ENCODE measurements at places on chromosomes 2 and 18.

GRCh38 chr18:30712383-30712782, 330.2 kb downstream of the DSC3 start:
- no peak for DNase-seq

GRCh38 chr18:21760321-21760720, 19.7 kb downstream of the MIB1 start:
- DNase-seq: no peak

DNA sequence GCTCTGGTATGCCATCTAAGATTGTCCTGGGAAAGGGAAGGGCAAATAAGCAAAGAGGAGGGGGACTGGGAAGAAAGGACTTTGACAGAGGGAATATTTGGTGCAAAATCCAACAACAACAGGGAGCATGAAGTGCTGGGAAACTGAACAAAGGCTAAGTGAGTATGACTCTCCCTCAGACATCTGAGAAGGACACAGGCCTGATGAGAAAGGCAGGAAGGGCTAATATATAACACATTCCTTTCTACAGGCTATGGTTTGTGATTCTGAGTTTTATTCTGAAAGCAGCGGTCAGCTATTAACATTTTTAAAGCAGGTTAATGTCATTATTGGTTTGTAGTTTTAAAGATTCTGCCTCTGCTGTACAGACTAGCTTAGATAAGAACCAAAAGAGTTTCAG, 1579.5 kb downstream of the LRP1B start:
- DNase-seq: no peak

GRCh38 chr2:165563468-165564225, 94.1 kb downstream of the CSRNP3 start:
- peak; percentile 9 for DNase-seq

DNA sequence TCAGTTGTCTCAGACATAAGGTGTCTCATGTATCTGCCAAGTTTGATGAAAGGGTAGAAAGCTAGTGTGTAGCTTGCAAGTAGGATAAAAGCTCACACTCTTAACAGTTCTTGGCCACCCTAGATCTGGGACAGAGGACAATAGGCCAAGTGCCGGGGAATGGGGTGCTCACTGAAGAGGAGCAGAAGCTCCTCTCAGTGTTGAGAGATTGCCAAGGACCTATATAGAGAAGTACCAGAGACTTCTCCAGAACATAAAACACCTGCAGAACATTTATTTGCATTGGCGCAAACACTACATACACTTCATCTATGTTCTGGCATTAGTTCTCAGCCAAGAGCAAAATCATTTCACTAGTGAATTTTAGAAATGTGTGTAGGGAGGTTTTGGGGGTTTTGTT, 2.9 kb upstream of the GTF3C3 start:
- no peak for DNase-seq

DNA sequence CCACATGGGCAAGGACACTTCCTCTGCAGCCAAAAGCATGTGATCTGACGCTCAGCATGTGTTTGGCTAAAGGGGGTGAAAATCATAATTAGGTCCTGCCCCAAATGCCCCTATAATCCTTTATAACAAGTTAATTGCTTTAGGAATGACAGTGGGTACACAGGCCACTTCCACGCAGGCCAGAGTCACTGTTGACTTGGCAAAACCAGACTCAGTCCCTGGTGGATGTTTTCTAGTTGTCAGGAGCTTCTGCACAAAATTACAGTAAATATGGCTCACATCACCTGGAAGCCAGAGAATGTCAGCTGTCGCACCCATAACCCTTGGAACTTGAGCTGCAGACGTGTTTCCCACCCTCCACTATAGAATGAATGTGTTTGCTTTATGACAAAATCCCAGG, 13.3 kb upstream of the PXDN start:
- DNase-seq: no peak

All from activated CD4-positive, alpha-beta T cell treated with anti-CD3 and anti-CD28 coated beads, Interleukin-10, Interleukin-2, amounts not matched to agents 100 ng/mL and 50 ng/mL, durations not matched to agents 16 hours and 8 hours (primary cell).